NCI-H187 (cell line): ENCODE measurements at places on chromosomes 4 and X.
A peak's percentile ranks its signal among the peaks of the same experiment; 100 is the strongest.

GRCh38 chr4:26746802-26747213, 113.8 kb upstream of the STIM2 start:
- DNase-seq = no peak

DNA sequence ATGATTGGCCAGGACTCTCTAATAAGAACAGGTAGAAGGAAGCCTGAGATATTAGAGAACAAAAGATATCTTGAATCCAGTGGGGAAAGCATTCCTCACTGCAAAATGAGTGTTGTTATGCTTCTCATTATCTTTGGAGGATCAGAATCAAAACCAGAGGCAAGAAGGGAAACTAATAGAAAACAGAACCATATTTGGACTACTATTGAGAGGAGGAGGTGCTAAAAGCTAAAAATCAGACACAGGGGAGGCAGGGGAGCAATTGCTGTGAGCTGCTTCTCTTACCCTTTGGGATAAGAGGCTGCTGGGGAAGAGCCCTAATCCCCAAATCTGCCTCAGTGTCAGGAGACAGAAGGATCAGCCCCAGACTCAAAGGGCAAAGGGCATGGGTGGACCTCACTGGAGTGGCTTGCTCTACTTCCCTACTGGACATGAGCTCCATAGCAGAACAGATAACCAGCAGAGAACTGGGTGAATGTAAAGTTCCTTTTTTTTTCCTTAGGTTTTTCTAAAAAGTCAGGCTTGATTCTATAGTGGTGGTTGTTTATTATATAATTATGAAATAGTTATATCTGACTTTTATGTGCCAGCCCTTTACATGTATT, 60.1 kb downstream of the SEPTIN11 start:
- no peak for DNase-seq

DNA sequence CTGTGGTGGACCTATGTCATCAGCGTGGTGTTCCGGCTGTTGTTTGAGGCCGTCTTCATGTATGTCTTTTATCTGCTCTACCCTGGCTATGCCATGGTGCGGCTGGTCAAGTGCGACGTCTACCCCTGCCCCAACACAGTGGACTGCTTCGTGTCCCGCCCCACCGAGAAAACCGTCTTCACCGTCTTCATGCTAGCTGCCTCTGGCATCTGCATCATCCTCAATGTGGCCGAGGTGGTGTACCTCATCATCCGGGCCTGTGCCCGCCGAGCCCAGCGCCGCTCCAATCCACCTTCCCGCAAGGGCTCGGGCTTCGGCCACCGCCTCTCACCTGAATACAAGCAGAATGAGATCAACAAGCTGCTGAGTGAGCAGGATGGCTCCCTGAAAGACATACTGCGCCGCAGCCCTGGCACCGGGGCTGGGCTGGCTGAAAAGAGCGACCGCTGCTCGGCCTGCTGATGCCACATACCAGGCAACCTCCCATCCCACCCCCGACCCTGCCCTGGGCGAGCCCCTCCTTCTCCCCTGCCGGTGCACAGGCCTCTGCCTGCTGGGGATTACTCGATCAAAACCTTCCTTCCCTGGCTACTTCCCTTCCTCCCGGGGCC, 1.2 kb downstream of the GJB1 start:
- no peak for DNase-seq

DNA sequence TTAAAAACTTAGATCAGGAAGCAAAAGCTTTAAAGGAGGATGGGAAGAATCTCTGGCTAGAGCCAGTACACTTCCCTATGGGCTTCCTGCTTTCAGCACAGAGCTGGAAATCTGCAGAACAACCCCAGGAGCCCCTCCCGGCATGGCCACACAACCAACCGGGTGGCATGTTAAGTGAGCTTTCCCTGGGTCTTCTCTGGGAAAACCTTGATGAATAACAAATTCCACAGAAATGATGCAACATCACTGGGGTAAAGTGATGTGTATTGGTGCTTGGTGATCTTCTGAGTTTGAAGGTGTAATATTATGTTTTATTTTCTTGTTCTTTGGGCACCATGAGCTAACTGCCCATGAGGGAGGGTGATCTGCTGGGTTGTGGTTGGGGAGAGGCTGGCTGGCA, 22.1 kb downstream of the NHS start:
- no peak for DNase-seq

DNA sequence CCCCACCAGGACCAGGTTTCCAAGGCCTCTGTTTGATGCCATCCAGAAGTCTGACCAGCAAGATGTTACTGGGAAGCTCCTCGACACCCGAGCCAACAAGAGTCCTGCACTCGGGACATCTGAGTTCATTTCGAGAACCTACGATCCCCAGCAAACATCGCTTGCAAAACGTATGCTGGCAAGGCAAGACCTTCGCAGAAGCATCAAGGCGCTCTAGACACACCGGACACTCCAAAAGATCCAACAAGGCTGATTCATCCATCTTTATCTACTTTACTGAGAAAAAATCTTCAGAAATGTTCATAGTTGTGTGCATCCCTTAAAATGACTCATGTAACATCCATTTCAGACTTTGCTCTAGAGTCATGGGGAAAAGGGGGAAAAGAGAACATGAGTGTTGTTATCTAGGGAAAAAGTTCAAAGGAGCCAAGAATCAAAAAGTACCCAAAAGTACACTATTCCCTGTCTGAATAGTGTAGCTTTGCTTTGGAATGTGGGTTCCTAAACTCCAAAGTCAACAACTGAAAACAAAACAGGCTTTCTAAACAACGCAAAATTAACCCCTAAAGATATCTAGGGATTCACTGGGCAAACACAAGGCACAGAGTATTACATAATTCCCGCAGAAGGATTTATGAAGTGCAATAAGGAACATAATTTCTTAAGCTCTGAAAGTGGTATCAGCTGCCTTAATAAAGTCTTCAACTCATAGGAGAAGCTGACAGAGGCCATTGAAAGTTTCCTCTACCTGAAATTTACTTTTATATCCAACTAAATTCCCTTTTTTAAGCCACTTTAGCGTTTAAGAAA, 1.6 kb downstream of the SH3RF1 start:
- no peak for DNase-seq

- no peak for DNase-seq
Observed at GRCh38 chr4:7708238-7708637, 231.4 kb downstream of the AFAP1 start.

GRCh38 chr4:105067946-105068345, 78.7 kb upstream of the TET2 start:
- DNase-seq = no peak

GRCh38 chrX:155968791-155969190, 28.7 kb upstream of the IL9R start:
- DNase-seq = no peak

- DNase-seq = no peak
Observed at GRCh38 chrX:149804102-149804501, 22.4 kb downstream of the MAGEA9 start.

DNA sequence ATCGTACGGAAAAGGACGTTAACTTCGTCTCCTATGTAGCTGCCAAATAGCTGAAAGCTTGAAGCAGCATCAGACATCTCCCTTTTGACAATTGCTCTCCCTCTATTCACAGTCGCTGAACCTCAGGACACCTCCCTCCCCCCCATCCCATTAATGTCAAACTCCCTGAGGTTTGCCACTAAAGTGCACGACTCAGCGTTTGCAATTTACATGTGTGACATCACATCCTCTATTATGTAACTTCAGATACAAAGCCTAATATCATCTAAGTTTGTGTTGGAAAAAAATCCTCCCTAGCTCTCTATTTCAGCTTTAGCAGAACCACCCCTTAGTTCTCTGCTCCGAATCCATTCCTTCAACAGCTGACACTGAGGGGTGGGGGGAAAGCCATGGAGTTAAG, 5.5 kb upstream of the NR3C2 start:
- no peak for DNase-seq

DNA sequence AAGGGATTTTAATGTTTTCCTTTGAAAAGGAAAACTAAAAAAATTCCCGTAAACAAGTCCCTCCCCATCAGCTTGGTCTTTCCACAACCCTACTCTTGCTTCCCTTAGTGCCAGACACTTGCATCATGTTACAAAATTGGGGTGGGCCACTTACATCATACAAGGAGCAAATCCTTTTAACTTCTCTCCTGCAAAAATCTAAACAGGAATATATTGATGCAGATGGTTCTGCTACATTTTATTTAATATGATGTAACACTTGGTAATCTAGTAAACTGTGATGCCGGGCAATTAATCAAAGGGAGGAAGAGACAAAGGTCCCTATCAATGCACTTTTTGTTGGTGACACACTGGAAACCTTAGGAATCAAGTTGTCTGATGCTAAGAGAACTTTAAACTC, 125.3 kb downstream of the UBE2K start:
- DNase-seq = no peak

GRCh38 chr4:123116412-123116811, 194.0 kb upstream of the NUDT6 start:
- no peak for DNase-seq

DNA sequence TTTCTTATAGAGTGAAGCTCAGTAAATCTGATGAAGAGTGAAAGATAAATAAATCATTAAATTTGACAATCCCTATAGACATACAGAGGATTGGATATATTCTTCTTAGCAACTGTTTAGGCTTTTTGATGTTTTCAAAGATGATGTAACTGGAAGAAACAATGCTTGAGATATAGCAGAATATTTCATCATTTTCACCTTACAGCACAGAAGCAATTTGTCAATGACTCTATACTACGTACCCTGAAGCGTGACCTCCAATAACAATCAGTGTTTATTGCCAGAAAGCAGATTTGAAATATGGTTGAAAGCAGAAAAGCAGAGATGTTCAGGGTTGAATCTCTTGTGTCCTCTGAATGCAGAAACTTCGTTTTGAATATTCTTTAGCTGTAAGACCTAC, 228.4 kb downstream of the DTHD1 start:
- DNase-seq = no peak

GRCh38 chr4:127082986-127083385, 549.8 kb upstream of the INTU start:
- DNase-seq = no peak

DNA sequence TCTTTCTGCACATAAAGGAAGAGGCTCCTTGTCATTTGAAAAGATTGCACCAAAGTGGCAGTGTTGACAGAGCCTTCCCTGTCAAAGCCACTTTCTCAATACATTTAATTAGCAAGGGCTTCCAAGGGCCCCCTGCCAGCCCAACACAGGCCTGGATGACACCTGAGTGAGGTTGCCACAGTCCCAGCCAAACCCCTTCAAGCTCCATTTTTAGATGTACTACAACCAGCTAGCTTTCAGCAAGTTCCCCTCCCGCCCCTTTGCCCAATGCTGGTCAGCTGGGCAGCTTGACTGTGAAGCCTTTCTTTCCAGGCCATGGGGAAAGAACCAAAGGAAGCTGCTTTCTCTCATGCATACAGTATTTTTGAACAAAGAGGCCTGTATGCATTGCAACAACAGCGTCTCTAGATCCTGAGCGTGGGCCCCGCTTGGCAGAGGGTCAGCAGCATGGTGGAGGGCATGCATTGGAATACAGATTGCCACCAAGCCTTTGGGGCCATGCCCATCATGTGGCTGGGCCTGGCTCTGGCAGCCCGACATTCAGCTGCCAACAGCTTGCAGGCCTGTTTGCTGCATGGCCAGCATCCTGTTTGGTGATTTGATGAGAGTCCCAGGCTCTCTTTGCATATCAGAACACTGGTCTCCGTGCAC, 261.1 kb upstream of the GATB start:
- no peak for DNase-seq

DNA sequence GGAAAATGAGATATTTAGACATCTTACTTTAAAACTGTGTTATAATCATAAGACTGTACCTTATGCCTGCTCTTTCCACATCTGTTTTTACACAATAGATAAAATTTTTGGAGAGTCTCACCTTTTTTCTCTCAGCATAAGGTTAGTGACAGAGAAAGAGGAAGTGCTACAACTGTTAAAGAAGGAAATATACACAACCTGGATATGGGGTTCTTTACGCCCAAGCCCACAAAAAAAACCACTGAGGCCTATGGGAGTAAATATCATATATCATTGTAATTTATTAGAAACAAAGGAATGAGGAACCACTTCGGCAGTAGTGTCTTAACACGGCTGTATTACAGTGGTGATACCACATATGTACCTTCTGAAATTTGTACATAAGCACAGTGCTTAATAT, 265.9 kb upstream of the GK2 start:
- DNase-seq = no peak

DNA sequence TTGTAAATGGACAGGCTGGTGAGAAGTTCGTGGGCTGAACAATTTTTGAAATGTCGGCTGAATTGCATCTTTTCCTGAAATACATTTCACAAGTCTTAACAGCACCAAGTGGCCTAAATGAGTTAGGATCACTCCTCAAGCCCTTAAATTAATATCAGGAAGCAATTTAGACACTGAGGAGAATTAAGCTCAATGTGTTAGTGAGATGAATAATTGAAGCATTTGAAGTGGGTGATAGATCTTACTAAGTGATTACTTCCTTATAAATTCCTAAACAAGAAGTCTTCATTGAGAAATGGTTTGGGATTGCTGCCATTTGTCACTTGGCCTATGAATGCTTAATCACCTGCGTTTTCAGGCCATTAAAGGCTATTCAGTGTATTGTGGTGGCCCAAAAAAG, 116.8 kb downstream of the NAA11 start:
- DNase-seq = no peak

- DNase-seq = no peak
Observed at GRCh38 chr4:14767142-14767541, 235.1 kb upstream of the CPEB2 start.

GRCh38 chr4:120071192-120071795, 4.6 kb upstream of the MAD2L1 start:
- DNase-seq = peak; percentile 0

DNA sequence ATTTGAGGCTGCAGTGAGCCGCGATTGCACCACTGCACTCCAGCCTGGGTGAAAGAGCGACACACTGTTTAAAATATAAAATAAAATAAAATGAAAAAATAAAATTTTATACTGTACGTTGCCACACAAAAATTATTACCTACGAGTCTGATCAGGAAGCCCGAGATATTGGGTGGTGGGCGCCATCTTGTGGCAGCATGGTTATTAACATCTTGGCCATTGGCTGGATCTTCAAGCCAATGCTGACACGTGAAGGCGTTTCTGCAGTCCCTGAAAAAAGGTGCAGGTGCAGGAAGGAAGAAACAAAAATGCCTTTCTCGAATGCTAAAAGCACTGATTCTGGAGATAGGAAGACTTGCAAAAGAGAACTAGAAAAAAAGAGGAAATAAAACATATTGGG, 4.9 kb upstream of the TLR8 start:
- DNase-seq = no peak

- no peak for DNase-seq
Observed at GRCh38 chr4:109010521-109010920, 247.7 kb upstream of the ETNPPL start.

- no peak for DNase-seq
Observed at GRCh38 chr4:124067046-124067445, 645.5 kb downstream of the ANKRD50 start.

DNA sequence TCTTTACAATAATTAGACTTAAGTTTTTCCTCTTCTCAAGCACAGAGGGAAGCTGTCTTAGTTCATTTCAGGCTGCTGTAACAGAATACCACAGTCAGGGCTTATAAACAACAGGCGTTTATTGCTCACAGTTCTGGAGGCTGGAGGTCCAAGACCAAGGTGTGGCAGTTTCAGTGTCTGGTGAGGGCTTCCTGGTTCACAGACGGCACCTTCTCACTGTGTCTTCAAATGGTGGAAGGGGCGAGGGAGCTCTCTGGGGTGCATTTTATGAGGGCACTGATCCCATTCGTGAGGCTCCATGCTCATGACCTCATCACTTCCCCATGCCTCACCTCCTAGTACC, 115.7 kb upstream of the MXRA5 start:
- DNase-seq = no peak

- no peak for DNase-seq
Observed at GRCh38 chr4:152499344-152499743, 36.5 kb downstream of the FBXW7 start.

GRCh38 chrX:48996969-48997368, 5.1 kb downstream of the GRIPAP1 start:
- DNase-seq = no peak
